ENCODE measurements at places on chromosomes 12 and 14.

- no peak for DNase-seq
Measured at GRCh38 chr14:74973905-74974363, 18.5 kb upstream of the PGF start.

- DNase-seq = no peak
Measured at GRCh38 chr12:197347-197746, 16.6 kb downstream of the SLC6A12 start.

- DNase-seq = no peak
Measured at GRCh38 chr12:6067152-6067916, 57.1 kb downstream of the VWF start.

GRCh38 chr14:54737132-54737711, 165.4 kb downstream of the GCH1 start:
- no peak for DNase-seq

DNA sequence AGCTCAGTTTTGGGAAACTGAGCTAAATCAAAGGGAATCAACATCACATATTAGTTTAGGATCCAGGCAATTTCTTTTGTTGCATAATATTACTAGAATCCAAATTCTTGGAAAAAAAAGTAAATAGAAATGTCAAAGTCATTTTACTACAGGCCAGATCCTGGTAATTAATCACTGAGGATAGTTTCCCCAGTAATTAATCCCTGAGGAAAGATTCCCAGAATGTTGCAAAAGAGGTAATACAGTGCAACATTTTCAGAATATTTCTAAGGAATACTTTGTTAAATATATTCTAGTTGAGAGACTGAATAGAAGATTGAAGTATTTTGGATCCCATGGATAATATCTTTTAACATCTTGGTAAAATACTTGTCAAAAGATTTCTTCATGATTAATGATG, 207.0 kb upstream of the GARIN2 start:
- DNase-seq = no peak
